ENCODE measurements at places on chromosomes 3 and 15. TPM values are rescaled to one million over a fixed set of nuclear protein-coding genes. Genes with fewer than 3 reads are reported as not detected.

Gene CCDC54
- total RNA-seq, result not detected

DNA sequence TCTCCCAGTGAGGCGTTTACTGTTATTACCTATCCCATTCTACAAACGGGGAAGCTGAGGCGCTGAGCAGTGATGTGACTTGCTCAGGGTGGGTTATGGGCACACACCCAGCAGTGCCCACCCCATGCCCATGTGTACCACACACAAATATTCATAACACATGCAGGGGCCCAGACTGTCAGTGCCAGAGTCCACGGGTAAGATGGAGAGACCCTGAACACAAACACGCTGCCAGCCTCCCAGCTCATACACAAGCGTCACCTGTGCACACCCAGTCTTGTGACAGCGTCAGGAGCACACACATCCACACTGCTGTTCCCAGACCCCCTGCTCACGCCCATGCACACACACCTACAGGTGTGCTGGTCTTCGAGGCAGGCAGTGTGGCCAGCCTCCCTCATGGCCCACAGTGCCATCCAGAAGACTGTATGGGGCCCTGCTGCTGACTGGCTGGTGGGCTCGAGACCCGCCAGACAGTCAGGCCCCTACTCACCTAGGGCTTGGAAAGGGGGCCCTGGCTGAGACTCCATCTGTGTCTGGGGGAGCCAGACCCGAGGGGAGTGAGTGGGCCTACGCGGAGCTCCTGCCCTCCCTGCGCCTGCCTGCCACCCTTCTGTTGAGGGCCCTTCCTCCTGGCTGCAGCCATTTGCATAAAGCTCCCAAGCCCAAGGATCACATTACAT lies 39.4 kb downstream of the DNAJB8 start:
- no peak overlapping the region for H3K4me3 ChIP-seq
- peaks cover 25% of the 10 kb centered on the region for H3K27me3 ChIP-seq

DNA sequence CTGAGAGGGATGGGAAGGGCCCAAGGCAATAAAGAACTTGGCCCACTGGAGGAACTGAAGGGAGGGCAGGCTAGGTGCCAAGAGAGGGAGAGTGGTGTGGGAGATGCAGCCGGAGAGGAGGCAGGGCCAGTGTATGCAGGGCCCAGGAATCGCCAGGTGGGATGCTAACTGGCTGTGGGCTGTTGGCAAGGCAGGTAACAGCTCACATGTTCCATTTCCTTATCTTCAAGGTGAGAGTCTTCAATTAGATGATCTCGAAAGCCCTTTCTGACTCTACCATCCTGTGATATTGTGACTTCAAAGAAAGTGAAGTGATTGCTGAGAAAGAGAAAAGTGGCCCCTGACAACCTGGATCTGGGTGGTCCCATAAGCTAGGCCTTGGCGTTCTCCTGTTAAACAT lies 49.0 kb downstream of the CASR start:
- no peaks in the 10 kb centered on the region for H3K36me3 ChIP-seq
- peak; percentile 10 for DNase-seq
- peaks cover 8% of the 10 kb centered on the region for H3K27me3 ChIP-seq
- H3K4me3 ChIP-seq, result no peak overlapping the region
- peaks cover 22% of the 10 kb centered on the region for H3K4me1 ChIP-seq

Gene GRK7
- total RNA-seq, result 0.09 TPM

Measured in activated CD8-positive, alpha-beta T cell treated with anti-CD3 and anti-CD28 coated beads for 36 hours (primary cell).